Activated T-helper 9 cell treated with anti-CD3 and anti-CD28 coated beads, Interleukin-2, amount 50 U/mL, for 16 hours (primary cell): ENCODE measurements at places on chromosomes 6 and 20.

DNA sequence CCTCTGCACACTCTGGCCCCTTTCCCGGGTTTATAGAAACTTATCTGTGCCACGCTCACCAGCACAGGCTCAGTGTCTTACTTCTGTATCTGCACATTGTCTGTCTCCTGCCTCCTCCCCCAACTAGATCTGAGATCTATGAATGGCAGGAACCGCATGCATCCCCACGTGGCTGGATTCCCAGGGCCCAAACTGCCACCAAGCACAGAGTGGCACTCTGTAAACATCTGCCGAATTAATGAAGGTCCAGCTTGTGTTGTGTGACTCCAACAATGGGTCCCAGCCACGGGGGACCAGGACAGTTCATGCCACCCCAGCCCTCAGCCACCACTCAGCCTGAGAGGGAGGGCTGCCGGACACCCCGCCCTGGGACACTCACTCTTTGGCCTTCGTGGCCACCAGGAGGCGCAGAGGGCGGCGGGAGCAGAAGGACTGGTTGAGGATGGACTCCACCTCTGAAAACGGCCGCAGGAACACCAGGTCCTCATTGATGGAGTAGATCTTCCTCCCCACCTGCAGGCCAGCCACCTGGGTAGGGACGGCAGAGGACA lies 171.1 kb downstream of the PREX1 start:
- DNase-seq, result no peak

- no peak for DNase-seq
Measured at GRCh38 chr6:158152659-158153058, 15.4 kb downstream of the SERAC1 start.

DNA sequence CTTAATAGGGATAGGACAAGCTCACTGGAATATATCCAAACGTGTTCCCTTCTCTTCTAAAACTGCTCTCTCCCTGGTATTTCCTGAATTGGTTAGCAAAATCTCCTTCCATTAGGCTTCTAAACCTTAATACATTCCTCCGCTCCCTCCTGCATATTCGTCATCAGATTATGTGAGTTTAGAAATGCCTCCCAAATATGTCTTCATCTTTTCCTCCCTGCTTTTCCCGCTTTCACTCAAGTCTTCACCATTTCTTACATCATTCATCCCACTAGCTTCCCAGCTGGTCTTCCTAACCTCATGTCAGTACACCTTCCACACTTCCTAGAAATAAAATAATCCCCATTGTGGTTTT lies 26.9 kb downstream of the SLC22A16 start:
- no peak for DNase-seq

GRCh38 chr6:168545428-168545827 lies 104.4 kb downstream of the SMOC2 start:
- DNase-seq, result no peak

- no peak for DNase-seq
Measured at GRCh38 chr6:161085246-161085645, 93.7 kb downstream of the MAP3K4 start.

DNA sequence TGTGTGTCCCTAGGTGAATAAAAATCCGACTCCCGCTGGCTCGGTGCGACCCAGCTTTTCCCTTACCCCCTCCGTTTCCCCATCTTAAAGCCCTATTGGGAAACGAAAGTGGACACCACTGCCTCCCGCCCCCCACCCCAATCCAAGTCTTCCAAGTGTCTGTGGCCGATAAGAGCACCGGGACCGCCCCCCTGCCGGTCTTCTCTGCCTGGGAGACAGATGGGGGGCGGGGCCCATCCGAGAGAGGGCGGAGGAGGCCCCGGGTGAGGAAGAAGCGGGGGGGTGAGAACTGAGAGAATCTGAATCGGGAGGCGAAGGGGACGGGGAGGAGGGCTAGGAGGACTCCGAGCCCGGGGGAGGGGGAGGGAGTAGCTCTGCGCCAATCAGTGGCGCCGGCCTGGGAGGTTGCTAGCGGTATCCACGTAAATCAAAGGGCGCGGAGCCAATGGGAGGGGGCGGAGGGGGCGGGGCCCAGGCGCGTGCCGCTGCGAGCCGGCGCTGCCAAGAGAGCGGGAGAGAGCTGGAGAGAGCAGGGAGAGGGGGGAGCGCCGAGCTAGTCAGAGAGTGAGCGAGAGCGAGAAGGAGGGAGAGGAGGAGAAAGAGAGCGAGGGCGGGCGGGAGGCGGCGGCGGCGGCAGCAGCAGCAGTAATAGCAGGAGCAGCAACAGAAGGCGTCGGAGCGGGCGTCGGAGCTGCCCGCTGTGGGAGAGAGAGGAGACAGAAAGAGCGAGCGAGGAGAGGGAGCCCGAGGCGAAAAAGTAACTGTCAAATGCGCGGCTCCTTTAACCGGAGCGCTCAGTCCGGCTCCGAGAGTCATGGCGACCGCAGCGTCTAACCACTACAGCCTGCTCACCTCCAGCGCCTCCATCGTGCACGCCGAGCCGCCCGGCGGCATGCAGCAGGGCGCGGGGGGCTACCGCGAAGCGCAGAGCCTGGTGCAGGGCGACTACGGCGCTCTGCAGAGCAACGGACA lies at the start of gene POU3F2:
Gene POU3F2 (plus strand): TSS at position 515 of the 972 bp plus-strand sequence. CDS start 300 bp downstream, at position 815.
- peak; percentile 50 for DNase-seq

DNA sequence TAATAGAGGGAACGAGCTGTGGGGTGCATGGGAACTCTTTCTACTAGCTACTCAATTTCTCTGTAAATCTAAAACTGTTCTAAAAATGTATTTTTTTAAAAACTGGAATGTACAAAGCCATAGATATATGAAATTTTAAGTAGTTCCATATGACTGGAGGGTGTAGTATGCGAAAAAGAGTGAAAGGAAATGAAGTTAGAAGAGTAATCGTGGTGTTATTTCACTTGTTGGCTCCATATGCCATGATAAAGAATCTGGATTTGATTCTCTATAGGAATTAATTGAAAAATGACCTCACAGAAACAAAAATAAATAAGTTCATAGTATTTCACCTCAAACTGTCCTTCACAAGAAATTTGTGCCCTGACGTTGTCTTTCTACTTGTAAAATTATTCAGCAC lies 500.2 kb downstream of the TENT5A start:
- no peak for DNase-seq
